Parietal lobe (tissue), 2 donors: ENCODE measurements at places on chromosomes 11 and 22. TPM values are rescaled to one million over a fixed set of nuclear protein-coding genes. Genes with fewer than 3 reads are reported as not detected.

Gene FAM111B
- total RNA-seq = 7.2 TPM

Gene RIC8A
- total RNA-seq = 84.5 TPM

Gene TMEM191B
- total RNA-seq = 3.8 TPM

Gene GNG3
- 28.8 TPM for total RNA-seq

Gene MSANTD4
- total RNA-seq = 68.9 TPM

Gene KCNQ1
- not detected for total RNA-seq

Gene GP1BB
- 23.5 TPM for total RNA-seq

Gene TBX10
- not detected for total RNA-seq

Gene CHRNA10
- 2.8 TPM for total RNA-seq

Gene PGA3
- total RNA-seq = not detected

Gene LUZP2
- 73.9 TPM for total RNA-seq

Gene SVIP
- 2.8 TPM for total RNA-seq

Gene KRTAP5-9
- total RNA-seq = not detected

Gene MYOD1
- not detected for total RNA-seq

Gene TMEM184B
- total RNA-seq = 17.8 TPM

Gene CTSF
- 47.9 TPM for total RNA-seq

Gene CASP1
- total RNA-seq = 4.4 TPM

Gene SCGB2A2
- not detected for total RNA-seq

Gene OR10A2
- total RNA-seq = not detected

Gene CDC45
- total RNA-seq = 6.6 TPM

Gene CFAP300
- 2.5 TPM for total RNA-seq

Gene BEST1
- 1.9 TPM for total RNA-seq

Gene RFPL1
- total RNA-seq = not detected

Gene OR51I1
- 2.5 TPM for total RNA-seq
